ENCODE measurements at places on chromosomes 1 and 21.

- no peak for DNase-seq
Measured at GRCh38 chr1:54108156-54108555, 44.6 kb downstream of the CDCP2 start.

GRCh38 chr1:192966073-192966472 is 93.1 kb downstream of the UCHL5 start:
- DNase-seq, result no peak

GRCh38 chr21:36589352-36589971 is 109.5 kb upstream of the SIM2 start:
- DNase-seq, result no peak

GRCh38 chr1:46800742-46801141 is 1.9 kb downstream of the CYP4B1 start:
- DNase-seq, result no peak

GRCh38 chr1:159132271-159132881 is 39.0 kb upstream of the CADM3 start:
- DNase-seq, result peak; percentile 69

GRCh38 chr1:38500891-38501290 is 358.7 kb downstream of the RRAGC start:
- DNase-seq, result no peak

DNA sequence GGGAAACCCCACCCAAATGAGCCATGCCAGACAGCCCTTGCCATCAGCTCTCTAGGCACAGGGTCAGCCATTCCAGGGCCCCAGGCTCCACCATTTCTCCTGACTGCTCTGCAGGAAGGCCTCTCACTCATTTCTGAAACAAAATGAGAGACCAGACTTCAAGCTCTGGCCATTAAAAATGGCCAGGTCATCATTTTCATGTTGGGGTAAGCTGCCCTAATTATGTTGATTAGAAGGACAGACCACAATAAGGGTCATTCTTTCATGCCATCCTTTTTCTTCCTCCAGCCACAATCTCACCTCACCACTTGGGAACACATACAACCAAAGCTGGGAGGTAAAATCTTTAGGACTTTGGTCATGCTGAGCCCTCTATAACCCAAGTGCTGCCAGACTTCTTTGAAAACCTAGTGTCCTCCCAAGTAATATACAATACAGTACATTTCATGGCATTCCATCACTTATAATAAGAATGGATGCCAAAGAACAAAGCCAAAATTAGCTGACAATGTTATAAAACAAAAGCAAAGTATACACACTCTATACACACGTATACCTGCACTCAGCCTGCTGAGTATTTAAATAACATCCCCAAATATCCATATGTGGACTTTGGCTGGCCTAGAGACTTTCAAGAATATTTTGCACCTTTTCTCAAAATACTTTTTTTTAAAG is 22.4 kb upstream of the RBBP5 start:
- DNase-seq, result no peak

DNA sequence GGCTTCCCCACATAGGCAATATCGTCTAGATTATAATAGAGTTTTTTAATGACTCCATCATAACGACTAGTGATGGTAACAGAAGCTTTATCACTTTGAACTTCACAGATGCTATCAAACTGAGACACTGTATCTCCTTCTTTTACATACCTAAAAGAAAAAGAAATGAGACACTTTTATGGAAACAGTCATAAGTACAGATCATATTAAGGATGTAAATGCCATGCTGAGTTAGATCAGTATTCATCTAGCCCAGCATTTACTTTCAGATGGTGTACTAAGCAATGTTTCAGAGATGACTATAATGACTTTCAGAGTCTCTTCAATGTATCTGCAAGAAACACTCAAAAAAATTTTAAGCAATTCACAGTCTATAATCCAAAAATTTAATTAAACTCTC is 18.9 kb downstream of the DBT start:
- no peak for DNase-seq

GRCh38 chr1:116494745-116495144 is 76.1 kb downstream of the CD58 start:
- DNase-seq, result no peak

DNA sequence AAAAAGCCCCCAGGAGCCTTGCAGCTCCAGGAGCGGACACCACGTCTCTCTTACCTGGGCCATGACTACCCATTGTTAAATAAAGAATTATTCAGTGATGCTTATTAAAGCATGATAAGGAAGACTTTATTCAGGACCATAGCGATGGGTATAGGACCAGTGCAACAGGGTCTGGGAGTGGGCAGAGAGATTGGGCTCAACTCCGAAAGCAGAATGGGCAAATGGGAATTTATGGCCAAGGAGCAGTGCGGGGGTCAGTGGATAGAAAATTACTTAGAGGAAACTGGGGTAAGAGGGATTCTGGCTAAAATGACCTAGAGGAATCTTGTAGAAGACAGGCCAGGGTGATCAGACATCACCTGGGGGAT is 580 bp upstream of the ATP5PO start:
- DNase-seq, result peak; percentile 14

DNA sequence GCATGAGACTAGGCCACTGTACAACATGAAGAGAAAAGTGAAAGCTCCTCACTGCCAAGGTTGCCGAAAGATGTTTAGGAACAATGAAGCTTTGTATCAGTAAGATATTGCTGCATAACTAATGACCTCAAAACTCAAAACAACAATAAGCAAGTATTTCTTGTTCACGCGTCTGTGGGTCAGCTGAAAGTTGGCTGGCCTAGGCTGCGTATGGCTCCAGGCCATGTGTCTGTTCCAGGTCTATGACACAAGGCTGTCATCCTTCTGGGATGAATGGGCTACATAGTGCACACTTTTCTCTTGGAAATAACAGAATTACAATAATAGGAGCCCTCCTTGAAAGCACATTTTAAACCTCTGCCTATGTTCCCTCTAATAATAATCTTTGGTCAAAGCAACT is 515.9 kb downstream of the PLPP3 start:
- DNase-seq, result peak; percentile 20

GRCh38 chr1:64856553-64856952 is 109.8 kb downstream of the JAK1 start:
- peak; percentile 87 for DNase-seq

DNA sequence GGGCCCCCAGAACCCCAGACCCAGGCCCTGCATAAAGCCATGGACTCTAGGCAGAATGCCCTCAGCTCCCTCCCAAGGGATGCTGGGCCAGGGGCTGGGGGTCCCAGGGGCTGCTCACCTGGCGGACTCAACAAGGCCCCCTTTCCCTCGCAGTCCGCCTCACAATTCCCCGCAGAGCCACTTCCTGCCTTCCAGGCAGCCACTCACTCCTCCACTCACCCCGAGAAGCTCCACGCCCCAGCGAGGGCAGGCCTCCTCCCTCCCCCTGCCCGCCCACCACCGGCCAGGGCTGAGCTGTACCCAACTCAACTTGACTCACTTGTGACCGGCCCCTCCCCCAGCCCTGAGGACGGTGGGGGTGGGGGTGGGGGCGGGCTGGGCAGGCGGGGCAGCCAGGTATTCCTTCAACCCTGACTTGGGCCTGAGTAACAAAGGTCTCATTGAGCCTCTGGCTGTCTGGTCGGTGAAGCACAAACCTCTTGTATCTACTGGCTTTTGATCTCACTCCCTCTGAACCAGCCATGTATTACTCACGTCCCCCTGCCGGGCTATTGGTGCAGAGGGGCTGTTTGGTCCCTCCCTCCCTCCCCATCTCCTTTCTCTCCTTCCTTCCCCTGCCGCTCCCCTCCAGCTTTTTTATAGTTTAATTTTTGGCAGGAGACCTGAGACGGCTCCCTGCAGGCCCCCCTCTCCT is 5.9 kb downstream of the BLACAT1 start:
- DNase-seq, result peak; percentile 59

DNA sequence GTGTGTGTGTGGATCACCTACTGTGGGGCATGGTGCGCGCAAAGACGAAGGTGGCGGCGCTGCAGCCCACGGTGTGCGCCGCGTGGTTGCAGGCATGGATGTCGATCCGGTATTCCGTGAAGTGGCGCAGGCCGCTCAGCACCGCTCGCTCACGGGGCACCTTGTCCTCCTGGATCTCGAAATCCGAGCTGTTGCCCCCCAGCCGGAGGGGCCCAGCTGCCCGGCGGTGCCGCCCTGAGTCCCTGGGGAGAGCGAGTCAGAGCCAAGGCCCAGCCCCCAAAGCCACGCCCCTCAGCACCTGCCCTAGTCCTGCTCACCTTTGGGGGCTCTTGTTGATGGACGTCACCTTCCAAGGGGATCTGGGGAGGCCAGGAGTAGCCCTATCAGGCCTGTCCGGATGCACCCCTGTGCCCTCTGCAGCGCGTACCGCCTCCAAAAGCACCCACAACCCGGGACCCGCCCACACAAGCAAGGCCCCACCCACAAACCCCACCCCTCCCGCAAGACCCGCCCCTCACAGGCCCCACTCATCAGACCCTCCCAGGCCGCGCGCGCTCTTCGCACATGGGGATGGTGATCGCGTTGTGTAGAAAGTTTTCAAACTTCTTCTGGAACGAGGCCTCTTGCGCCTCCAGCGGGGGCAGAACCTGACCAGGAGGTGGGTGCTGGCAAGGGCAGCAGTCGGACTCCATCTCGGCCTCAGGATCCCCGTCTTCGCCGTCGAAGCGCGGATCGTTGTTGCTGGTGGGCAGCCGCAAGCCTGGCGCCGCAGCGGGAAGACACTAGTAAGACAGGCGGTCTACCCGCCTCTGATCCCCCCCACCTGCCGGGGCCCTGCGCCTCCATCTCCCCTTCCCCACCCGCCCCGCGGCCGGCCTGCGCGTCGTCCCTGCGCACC is 13.6 kb downstream of the INSRR start:
- DNase-seq, result no peak

GRCh38 chr1:2300851-2301606 is 72.9 kb downstream of the SKI start:
- DNase-seq, result peak; percentile 74

DNA sequence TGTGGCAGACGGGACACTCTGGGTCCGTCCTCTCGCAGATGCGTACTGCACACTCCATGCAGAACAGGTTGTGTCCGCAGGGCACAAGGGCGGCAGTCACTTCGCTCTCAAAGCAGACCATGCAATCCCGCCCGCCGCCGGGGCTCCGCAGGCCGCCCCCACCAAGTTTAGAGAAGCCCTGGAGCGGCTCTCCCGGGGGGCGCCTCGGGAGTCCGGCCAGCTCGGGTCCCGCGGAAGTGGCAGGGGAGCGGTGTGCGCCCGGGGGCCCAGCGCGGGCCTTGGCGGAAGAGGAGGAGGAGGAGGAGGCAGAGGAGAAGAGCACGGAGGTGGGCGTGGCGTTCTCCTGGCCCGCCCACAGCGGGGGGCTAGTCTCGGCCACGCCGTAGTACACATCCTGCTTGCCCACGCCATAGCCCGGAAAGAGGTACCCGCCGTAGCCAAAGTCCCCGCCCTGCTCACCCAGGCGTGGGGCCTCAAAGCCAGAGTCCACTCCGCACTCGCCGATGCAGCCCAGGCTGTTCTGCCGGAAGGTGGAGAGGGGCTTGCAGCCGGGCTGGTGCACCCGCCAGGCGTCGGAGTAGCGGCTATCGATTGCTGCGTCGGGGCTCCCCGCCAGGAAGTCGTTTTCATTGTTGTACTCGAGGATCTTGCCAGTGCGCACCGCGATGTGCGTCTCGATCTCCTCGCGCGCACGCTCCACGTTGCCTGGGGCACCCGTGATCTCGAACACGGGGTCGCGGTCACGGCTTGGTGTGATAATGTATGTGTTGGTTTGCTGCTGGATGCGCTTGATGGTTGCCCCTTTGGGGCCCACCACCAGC is 5.4 kb downstream of the MEX3A start:
- no peak for DNase-seq

DNA sequence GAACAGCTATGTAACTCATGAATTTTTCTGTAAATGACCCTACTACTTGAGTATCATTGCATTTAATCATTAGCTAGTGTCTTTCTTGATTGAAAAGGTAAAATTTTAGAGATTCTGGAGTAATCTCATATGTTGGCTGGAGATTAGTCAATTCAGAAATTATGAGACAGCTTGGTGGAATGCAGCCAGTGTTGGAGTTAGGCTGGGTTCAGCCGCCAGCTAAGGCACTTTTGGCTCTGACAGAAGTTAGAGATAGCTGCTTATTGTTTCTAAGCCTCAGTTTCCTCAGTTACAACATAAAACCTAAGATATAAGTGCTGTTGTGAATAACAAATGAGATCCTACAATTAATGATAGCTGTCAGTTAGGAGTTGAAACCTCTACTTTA is 49.4 kb downstream of the TBCE start:
- DNase-seq, result peak; percentile 58

- DNase-seq, result no peak
Measured at GRCh38 chr1:41724926-41725325, 193.8 kb downstream of the HIVEP3 start.

GRCh38 chr1:112520166-112520565 is 11.4 kb downstream of the WNT2B start:
- DNase-seq, result no peak

GRCh38 chr1:84365225-84366221 is 32.8 kb upstream of the DNASE2B start:
- DNase-seq, result no peak

DNA sequence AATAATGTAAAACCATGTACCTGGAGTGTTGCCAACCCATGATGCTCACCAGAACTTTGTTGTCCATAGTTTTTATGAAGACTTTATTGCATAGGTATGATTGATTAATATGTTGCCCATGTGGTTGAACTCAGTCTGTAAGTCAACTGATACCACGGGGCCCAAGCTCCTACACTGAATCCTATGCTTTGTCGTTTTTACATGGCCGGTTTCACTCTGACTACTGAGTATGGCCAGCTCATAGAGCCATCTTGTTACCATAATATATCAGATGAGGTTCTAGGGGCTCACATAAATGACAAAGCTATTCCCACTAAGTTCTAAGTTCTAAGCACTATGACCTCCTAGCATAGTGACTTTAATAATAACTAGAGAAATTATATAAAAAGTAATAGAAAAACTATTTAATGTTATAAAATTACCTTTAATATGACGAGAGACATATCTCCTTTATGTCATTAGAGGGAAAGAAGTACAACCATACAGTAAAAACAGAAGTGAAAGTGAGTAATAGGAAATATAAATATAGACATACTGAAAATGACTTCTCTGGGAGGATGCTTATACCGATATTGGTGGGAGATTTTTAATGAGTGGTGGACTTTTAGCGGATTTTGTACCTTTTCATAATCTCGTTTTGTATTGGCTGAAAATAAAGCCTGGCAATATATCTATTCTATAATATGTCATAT is 983.4 kb upstream of the PRMT6 start:
- no peak for DNase-seq

Data from G401 (cell line).